Amniotic stem cell (primary cell): ENCODE measurements at places on chromosomes 1 and 21.

- no peak for DNase-seq
Observed at GRCh38 chr21:27306791-27307775, 340.2 kb upstream of the ADAMTS5 start.

- no peak for DNase-seq
Observed at GRCh38 chr1:36591278-36591677, 108.6 kb upstream of the CSF3R start.

- no peak for DNase-seq
Observed at GRCh38 chr1:112389689-112390088, 6.3 kb upstream of the CTTNBP2NL start.

DNA sequence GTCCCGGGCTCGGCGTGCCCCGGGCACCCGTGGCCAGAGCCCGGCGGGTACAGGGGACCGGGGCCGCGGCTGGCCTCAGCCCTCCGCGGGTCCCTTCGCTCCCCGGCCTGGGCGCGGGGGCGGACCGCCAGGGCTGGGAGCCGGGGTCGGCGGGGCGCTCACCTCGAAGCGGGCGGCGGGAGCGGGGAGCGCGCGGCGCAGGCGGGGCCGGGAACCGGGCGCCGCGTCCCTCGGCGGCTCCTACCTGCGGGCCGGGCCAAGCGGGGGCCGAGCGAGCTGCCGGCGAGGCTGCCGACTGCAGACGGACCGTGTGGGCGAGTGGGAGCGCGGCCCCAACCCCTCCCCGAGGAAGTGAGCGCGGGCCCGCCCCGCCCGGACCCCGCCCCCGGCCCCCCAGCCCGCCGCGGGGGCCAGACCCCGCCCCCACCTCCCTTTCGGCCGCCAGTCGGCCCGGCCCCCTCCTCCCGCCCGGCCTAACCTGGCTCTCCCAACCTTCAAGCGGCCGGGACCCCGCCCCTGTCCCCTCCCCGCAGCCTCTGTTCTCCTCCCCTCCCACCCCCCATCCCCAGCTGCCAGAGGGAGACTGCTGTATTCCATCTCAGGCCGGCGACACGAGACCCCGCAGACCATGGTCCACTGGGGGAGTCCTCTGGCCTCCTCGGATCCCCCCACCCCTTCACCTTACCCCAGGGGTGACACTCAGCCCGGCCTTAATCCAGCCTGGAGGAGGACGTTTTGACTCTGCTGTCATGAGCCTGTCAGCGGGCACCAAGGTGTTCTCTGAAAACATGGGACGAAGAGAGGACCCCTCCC lies at the start of gene FHL3:
FHL3 (minus strand) TSS at position 320 of the 813 bp plus-strand sequence. CDS start 6,102 bp downstream, outside the sequence.
- no peak for DNase-seq
